ENCODE measurements at places on chromosomes 6 and 20.

GRCh38 chr6:168127384-168127868 is 48.4 kb upstream of the FRMD1 start:
- DNase-seq = no peak

- DNase-seq = no peak
These were observed 93.1 kb downstream of the RNF182 start for GRCh38 chr6:14017626-14018475.

DNA sequence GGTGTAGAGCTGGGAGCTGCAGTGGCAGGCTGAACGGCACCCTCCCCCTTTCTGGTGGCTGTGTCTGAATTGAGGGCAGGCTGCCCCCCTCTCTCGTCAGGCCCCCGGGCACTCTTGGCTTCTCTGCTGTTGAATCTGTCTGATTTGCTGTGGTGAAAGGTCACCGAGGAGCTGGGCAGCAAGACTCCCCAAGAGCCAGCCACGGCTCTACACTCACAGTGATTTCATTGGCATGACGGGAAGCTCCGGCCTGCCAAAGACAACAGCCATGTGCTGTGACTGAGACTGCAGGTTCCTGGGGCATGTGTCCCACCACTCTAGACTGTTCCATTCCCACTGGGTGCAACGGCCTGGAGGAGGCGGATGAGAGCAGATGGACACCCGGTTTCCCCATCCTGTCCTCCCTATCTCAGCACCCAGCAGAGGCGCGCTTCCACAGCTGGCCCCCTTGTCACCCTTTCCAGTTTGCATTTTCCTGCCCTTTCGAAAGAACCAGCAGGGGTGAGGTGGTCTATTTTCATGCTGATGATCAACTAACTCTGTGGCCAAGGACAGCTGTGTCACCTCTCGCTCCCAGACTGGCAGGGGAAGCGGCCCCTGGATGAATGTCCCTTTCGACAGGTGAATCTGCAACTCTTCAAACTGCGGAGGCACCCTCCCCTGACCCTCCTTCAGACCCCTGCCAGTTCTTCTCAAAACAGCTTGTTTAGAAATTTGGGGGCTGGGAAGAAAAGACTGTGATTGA is 2.2 kb downstream of the APCDD1L start:
- no peak for DNase-seq

GRCh38 chr6:20061952-20062351 is 150.3 kb downstream of the MBOAT1 start:
- no peak for DNase-seq

GRCh38 chr6:157629220-157629619 is 193.8 kb upstream of the SNX9 start:
- no peak for DNase-seq

DNA sequence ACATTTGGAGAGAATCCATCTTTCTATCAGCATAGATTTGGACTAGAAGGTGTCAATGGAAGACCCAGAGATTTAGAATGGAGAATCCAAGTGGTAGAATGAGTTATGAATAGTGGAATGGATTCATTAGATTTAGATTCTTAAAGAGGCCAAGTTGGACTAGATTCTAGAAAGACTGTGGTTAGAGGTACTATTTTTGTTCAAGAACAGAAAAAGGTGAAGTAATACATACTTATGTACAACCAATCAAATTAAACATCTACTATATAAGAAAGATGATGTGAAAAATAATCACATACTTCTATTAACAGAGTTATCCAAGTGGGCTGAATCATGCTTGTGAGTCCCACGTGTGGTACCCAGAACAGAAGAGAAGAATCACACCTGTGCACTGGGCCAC is 33.8 kb upstream of the ADTRP start:
- DNase-seq = no peak

- DNase-seq = peak; percentile 85
These were observed at the start of gene MYO6 for GRCh38 chr6:75748743-75749538. MYO6 (plus strand) TSS chr6:75749239; CDS start chr6:75817548, 68,309 bp downstream.

DNA sequence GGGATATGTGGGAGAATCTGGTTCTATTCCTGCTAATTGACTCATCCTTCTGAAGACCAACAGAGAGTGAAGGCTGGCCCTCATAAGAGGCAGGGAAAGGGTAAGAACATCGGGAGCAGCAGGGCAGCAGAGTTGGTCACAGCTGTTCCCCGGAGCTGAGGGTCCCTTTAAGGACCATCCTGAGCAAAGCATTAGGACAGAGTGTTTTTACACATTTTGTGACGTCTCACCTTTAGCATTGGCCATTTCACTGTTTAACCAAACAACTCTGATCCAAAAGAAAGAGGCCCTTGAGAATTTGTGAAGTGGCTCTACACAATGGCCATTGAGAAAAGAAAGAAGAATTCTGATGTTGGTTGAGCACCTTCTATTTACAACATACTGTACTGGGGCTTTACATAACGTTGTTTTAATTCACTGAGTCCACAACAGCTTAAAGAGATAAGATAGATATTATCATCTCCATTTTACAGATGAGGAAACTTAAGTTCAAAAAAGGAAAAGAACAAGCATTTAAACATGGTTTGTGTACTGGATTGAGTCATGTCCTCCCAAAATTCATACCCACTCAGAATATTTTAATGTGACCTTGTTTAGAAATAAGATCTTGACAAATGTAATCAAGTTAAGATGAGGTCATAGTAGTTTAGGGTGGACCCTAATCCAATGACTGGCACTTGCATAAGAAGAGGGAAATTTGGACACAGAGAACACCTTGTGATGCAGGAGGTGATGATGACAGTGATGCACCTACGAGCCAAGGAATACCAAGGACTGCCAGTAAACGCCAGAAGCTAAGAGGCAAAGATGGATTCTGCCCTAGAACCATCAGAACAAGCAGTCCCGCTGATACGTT is 62.0 kb downstream of the VGLL2 start:
- no peak for DNase-seq

DNA sequence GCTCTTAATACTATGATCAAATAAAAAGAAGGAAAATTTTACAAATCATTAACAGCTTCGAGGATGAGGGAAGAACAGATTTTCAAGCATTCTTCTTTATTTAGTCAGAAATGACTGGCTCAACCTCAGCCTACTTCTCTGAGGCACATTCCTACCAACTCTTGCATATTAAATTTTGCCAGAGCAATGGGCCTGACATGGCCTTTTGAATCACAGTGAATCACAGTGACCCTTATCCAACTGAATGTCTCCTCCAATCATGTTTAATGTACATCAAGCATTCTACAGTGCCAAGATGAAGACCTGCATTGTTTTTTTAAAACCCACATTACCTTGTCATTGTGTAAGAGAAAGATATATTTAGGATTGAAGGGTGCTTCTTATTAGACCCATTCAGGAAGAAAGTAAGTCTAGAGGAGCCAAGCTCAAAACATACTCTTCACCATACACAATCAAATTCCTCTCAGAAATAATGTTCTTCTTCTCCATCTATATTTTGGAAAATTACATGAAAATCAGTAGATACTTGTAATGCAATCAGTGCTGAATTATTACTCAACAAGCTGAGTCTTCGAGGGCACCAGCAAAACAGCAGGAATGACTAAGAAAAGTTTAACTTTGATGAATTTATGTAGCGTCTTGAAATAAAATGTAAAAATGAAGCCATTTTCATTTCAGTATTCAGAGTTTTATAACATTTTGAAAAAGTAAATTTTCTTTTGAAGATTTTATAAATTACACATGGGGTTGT is 44.1 kb upstream of the MOXD1 start:
- no peak for DNase-seq

DNA sequence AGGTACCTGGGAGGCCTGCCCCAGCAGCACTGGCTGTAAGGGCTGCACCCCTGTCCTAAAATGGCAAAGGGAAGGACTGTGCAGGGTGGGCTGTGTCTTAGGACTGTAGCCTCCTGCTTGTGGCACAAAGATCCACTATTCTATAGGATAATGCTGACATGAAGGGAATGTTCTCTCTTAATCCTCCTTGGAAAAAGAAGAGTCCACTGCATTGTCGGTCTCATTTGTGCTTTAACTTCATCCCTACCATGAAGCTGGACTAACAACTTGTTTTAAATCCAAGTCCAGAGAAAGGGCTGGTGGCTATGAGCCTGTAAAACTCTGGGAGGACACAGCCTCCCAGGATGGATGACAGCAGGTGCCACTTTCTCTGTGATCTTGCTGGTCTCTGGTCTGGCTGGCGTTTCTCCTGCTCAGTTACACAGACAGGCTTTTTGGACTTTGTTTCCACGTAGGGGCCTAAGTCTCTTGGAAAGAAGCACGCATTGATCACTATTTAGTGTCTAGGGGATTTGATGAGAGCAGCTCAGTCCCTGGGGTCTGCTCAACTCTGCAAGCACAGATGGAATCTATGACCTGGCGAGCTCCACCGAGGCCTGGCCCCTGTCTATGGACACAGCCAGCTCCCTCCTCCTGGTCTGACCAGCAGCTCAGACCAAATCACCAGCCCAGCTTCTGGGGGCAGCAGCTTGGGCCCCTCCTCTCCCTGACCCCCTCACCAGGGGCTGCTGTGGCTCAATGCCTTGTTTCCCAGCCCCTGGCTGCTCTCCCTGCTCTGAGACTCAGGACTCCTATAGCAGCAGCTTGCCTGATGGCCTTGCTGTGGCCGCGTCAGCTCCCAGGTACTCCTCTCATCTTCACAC is 4.8 kb downstream of the CST3 start:
- DNase-seq = no peak

GRCh38 chr6:70363741-70364493 is 49.4 kb upstream of the FAM135A start:
- no peak for DNase-seq

DNA sequence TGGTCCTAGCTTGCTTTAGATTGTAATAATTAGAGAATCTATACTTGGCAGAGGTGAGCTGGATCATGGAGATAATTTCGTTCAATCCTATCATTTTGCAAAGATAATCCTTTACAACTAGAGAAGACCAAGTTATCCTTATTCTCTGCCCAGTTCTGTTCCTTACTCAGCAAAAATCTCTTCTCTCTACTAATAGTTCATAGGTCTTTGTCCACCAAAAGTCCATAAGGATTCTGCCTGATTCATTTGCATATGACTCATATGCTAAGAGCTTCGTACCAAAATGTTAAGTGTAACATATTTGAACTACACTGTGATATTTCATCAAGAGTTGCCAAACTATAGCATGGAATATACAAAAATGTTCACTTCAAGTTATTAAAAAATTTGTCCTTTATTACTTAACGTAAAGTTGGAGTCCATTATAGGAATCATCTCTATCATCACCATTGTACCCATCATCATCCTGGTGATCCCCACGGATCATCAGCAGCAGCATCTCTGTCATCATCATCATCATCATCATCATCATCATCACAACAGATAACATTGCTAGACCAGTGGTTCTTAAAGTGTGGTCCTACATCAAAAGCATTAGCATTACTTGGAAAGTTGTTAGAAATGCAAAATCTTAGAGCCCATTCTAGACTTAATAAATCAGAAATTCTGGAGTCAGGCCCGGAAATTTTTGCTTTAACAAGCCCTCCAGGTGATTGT is 463.0 kb downstream of the DHX35 start:
- DNase-seq = no peak

- no peak for DNase-seq
These were observed 18.9 kb downstream of the MANBAL start for GRCh38 chr20:37308086-37309050.

GRCh38 chr6:12136905-12137304 is 124.8 kb downstream of the HIVEP1 start:
- DNase-seq = no peak

DNA sequence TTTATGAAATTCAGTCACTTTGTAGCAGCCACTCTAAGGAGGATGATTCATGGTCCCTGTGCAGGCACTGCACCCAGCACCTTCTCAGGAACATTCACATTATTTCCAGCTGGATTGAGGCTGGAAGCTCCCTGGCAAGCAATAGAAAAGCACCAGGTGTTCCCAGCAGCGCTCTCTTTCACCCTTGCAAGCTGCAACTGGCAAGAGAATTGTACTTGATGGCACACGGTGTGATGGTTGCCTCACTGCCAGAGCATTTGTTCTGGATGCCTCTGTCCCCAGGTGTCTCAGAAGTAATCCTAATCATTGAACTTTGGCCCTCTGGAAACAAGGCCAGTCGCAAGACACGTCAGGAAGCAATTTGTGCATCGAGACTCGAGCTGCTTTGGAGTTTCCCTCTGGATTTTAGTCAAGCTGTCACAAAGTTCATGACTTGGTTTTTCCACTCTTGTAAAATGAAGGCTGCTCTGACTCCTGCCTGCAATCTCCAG is 24.9 kb upstream of the PHACTR2 start:
- DNase-seq = no peak
